ENCODE measurements at places on chromosomes 12 and 14. TPM values are rescaled to one million over a fixed set of nuclear protein-coding genes. Genes with fewer than 3 reads are reported as not detected.

Gene SLC25A21
- total RNA-seq = 1.2 TPM

Gene EIF2S3B
- 9.2 TPM for total RNA-seq

Gene SIX6
- not detected for total RNA-seq

Gene ASIC1
- 4.9 TPM for total RNA-seq

Measured in fibroblast of the aortic adventitia (primary cell).